Occipital lobe (tissue), 3 donors: ENCODE measurements at places on chromosomes 16 and 17. TPM values are rescaled to one million over a fixed set of nuclear protein-coding genes. Genes with fewer than 3 reads are reported as not detected.

GRCh38 chr17:7835814-7836595 lies 2.0 kb downstream of the KDM6B start:
- peak; percentile 40 for DNase-seq

GRCh38 chr17:79836972-79837887 lies 2.0 kb downstream of the CBX4 start:
- DNase-seq = no peak

DNA sequence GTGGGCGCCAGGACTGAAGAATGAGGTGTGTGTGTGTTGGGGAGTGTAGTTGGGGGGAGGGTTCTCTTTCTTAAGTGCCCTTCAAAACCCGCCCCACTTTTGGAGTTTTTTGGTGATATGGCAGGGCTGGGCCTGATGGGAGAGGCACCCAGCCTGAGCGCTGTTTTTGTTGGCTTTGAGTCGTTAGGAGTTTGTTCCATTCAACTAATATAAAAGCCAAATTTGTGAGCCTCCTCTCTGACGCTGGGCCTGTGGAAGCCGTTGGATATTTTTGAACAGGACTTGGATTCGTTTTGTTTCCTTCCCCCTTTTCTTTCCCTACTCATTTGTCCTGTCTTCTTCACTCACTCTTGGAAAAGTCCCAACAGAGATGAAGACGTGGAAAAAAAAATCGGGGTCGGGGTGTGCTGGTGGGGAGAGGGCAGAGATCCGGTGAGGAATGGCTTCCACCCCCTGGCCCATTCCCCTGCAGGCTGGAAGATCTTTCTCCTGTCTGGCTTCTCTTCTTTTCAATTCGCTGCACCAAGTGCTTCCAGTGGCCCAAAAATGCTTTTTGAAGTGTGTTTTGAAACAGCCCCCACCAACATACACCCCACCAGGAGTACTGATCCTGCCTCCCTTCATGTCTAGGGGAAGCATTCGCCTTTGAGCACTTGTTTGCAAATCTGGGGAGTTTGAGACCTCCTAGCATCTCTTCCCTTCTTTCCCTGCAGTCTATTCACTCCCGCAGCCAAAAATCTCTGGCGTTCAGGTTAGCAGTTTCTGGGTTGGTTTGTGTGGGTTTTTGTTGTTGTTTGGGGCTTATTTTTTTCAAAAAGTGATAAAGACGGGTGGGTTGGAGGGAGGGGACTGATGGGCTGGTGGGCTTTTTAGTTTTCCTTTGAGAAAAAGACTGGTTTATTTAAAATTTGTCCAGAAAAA lies 2.6 kb downstream of the FZD2 start:
- no peak for DNase-seq

The AIPL1 gene
- total RNA-seq = not detected

The SCN4A gene
- total RNA-seq = not detected

The PLA2G10 gene
- total RNA-seq = not detected

- DNase-seq = no peak
These were observed 5.9 kb upstream of the PIRT start for GRCh38 chr17:10843811-10844210.
